ENCODE measurements at places on chromosomes 16 and 17.
A peak's percentile ranks its signal among the peaks of the same experiment; 100 is the strongest.

GRCh38 chr17:69605571-69605970 lies 191.1 kb downstream of the MAP2K6 start:
- DNase-seq: no peak

GRCh38 chr16:86350289-86350688 lies 160.0 kb upstream of the FOXF1 start:
- no peak for DNase-seq

- no peak for DNase-seq
These were observed 32.9 kb upstream of the GOSR2 start for GRCh38 chr17:46889992-46890564.

DNA sequence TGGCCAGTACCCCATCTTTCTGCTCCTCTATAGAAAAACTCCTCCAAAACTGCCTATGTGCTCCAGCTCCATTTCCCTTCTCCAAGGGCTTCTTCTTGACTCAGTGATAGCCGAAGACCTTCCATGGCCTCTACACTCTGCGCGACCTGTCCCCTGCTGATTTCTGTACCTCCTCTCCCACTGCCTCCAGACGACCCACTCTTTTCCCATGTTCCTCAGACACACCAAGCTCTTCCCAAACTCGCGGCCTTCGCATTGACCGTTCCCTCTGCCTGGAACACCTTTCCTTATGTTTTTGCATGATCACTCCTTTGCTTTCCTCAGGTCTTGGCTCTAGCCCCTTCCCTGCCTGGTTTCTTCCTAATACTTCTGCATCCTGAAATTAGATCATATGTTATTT lies 255.6 kb upstream of the SDK2 start:
- no peak for DNase-seq

DNA sequence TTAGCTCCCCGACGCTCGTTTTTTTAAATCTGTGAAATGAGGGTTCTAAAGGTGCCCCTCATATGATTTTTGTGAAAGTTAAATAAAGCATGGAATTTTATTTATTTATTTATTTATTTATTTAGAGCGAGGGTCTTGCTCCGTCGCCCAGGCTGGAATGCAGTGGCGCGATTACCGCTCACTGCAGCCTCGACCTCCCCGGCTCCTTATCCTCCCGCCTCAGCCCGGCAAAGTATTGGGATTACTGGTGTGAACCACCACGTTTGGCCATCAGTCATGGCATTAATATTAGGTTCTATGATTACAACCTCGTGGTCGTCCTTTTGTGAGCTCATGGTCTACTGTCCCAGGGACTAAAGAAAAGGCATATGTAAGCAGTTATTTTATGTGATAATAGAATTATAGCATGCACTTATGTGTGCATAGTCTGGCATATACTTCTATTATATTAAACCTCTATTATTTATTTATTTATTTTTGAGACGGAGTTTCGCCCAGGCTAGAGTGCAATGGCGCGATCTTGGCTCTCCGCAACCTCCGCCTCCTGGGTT lies 557 bp upstream of the LUC7L start:
- no peak for DNase-seq

GRCh38 chr17:55677446-55677845 lies 45.2 kb downstream of the TMEM100 start:
- no peak for DNase-seq

DNA sequence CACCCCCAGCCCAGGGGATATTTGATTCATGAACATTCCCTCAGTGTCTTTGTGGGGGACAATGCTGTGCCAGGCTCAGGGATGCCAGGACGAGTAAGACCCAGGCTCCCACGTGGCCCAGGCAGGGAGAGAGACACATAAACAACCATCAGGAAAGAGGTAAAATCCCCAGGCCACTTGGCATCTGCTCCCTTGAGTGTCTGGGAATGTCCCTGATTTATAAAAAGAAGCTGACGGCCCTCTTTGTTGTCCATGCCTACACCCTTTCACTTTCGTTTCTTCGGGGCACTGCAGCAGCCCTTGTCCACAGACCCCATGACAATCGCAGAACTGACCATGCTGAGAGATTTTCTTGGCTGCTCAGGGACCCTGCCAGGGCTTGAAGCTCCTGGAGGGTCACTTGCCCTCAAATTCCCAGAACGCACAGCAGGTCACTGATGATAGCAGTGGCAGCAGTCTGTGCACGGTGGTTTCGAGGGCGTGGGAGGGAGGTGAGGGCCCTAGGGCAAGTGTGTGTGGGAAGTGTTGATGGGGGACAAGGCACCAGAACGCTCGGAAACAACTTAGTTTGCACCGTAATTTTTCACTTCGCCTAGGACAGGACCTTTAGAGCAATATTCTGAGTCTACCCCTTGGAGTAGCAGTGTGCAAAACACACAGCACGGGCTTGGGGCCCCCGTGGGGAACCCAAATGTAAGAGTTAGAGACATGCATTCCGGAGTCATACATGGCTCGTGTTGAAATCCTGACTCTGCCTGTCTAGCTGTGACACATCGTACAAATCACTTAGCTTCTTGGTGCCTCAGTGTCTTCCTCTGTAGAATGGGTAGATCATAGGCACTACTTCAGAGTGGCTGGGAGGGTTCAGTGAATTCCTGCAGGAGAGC lies 4.7 kb downstream of the NOD2 start:
- peak; percentile 82 for DNase-seq

DNA sequence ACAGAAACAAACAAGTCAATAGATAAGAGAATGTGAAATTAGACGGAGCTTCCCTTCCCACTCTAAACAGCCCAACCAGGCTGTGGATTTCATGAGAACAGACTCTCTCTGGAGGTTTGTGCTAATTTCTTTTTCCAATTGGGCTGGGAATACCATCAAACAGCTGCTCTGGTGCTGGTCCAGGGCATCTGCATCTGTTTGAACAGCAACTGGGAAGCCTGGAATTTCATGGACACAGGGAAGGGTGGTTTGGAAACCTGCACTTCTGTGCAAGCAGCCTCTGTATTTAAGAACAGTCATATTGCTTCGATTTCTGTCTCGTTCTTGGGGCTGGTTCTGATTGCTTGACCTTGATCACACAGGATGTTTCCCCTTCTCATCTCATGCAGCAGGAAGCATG lies 88.7 kb downstream of the FOXL1 start:
- DNase-seq: no peak

DNA sequence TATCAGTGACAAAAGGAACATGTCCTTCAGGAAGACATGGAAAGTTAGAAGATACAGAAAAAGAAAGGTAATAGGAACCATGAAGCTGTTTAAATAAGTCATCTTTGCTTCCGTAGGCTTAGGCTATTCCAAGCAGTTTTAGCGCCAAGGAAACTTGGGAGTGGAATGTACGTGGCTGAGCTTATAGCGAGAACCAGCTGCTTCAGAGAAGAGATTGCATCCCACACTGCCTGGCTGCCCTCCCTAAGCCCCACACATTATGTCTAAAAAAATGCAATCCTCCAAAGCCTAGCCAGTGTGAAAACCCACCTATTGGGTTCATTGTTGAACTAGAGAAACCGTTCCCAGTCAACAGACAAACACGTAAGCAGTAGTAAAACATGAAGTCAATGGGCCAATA lies 149.9 kb downstream of the SLC39A11 start:
- DNase-seq: no peak

DNA sequence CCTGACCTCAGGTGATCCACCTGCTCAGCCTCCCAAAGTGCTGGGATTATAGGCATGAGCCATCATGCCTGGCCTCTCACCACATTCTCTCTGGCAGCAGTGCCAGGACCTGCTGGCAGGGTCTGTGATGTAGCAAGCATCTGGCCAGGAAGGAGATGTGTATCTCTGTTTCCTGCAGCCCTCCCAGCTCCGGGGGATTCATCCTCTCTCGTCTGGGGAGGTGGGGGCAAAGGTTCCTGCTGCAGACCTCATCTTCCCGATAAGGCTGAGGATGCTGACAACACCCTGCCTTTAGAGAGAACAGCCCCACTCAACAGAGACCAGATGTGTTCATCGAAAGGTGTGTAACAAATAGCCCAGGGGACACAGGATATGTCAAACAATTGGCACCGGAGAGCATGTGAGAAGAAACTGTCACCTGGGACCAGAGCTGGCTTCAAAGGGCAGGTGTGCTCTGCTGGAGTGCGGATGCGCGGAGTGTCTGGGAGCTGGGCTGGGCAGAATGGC lies 54.8 kb upstream of the SEC14L1 start:
- DNase-seq: no peak

DNA sequence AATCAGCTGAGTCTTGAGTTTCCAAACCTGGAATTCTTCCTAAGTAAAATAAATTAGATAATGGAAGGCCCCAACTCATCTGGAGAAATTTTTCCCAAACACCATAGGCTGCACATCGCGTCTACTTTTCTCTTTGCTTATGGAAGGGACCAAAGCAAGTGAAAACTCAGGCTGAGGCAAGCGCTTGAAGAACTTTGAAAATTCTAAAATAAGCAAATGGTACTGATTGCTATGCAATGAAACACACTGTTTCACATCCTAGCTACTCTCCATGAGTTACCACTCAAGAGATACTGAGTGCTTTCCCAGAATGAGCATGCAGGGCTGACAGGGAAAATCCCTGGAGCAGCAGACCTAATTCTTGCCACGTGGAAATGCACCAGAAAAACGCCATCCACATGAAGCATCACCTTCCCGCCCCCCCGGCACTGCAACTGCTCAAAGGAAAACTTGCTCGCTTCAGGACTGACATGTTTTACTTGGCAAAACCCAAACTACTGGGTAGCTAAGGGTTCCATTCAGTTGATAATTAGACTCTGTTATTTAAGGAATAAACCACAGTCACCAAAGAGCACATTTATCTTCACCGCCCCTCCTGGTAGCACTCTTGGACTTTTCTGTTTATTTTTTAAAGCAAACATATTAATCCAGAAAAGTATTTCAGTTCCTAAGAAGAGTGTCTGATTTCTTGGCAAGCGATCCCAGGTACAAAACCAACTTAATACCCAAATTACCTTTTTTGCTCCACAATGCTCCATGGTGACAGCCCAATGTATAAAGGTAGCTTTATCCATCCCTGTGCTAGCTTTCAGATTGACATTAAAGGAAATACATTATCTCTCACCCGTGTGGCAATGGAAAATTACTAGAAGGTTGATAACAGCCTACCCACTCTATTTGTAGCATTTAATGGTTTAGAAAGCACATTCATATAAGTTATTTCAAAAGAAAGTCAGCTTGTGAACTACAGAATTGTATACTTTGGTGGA lies 62.5 kb downstream of the WDR59 start:
- no peak for DNase-seq

DNA sequence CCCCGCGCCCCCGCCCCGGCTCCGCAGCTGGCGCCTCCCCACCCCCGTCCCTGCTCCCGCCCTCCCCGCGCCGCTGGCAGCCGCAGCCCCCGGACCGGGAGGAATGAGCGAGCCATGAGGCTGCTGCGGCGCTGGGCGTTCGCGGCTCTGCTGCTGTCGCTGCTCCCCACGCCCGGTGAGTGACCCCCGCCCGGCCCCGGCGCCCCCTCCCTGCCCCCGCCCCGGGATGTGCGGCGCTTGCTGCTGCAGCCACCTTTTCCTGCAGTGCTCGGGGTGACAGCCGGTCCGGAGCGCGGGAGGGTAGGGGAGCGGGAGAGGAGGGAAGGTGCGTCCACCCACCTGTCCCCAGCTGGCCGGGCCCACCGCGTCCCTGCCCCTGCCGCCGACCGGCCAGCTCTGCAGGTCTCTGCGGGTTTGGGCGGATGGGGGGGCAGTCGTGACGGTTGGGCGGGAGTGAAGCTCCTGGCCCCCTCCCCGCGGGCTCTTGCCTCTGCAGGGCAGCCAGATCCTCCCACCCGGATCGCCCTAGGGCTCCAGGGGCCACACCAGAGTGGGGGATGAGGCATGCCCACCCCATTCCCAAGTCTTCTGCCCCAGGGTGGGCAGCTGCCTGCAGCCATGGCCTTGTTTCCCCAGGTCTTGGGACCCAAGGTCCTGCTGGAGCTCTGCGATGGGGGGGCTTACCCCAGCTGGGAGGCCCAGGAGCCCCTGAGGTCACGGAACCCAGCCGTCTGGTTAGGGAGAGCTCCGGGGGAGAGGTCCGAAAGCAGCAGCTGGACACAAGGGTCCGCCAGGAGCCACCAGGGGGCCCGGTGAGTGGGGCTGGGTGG lies 513 bp downstream of the ADAM11 start:
- DNase-seq: no peak

DNA sequence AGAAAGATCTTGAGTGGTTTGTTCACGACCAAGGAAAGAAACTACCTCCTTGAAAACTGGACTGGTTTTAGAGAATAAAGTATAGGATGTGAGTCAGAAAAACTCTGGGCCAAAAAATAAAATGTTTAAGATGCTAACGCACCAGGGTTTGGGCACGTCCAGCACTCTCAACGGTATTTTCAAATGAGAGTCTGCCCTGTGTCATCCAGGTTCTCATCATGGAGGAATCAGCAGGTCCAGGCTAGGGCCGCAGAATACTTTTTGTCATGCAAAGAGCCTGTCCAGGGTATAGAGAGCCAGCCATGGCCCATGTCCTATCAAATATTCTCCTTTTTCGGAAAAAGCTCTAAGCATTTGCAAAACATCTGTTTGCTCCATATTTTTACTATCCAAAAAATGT lies 2.4 kb downstream of the NXN start:
- no peak for DNase-seq

DNA sequence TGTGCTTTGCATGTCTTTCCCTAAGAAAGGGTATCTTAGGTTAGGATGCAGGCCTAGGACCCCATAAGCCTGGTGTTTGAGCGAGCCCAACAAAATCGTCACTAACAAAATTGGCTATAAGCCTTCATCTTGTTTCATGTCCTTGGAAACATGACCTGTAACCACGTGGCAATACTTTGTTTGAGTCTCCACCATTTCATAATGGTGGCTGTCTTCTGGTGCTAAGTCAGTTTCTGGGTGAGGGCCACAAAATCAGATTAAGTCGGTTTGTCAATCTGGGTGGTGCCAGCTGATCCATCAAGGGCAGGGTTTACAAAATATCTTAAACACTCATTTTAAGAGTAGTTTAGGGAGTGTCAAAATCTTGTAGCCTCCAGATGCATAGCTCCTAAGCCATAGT lies 33.0 kb downstream of the C16orf54 start:
- no peak for DNase-seq

- no peak for DNase-seq
These were observed 2.3 kb downstream of the SLC5A11 start for GRCh38 chr16:24848065-24848464.
